Renal cortical epithelial cell (primary cell): ENCODE measurements at places on chromosomes 1 and 21.
A peak's percentile ranks its signal among the peaks of the same experiment; 100 is the strongest.

GRCh38 chr1:216750031-216750627 lies 26.9 kb upstream of the ESRRG start:
- peak; percentile 79 for DNase-seq

DNA sequence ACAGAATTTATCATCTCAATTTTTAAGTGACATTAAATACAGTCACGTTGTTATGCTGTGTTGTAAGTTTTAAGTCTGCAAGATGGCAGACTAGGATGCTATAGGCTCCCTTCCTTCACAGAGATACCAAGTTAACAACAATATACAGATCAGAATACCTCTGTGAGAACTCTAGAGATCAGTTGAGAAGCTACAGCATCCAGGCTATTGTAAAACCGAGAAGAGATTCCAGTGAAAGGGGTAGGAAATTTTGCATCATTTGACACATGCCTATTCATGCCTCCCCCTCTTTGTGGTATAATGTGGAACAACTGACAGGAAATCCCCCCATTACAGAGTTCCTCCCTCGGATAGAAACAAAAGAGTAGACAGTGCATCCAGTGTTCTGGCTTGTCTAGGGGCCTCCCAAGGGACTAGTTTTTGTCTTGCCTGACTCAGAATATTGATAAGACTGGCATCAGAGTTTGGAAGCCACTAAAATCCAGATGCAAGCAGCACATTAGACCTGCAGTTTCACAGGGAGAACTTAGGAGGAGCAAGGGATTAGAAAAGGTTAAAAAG lies 80.6 kb downstream of the LBR start:
- no peak for DNase-seq

- no peak for DNase-seq
These were observed 7.4 kb downstream of the ZNF644 start for GRCh38 chr1:91014475-91014874.

DNA sequence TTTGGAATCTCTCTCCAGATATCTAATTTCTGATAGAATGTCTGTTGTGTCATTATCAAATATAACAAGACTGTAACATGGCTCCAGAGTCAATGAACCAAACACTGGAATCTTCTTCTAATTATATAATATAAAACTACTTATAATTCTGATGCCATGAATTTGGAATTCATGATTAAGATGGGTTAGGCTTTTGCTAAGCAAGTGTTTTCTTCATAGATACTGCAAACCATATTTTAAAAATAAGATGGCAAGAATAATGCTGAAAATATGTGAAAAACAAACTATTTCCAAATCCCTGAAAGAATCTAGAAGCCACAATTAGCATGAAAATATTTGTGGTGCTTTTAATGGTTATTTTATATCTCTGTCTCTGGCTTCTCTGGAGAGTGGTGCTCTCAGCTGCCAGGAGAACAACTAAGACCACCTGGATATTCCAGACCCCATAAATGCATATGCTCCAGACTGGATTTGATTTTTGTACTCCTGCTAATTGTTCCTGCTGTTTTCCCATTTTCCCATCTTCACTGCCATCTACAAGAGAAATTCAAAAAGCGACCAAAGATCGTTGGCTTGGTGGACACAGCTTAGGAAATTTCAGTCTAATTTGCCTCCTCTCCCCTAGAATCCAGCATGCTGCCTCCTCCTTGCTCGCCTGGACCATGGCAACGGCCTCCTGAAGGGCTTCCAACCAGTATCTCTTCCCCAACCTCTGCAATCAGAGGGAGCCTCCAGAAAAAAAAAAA lies 418.9 kb downstream of the SETD4 start:
- no peak for DNase-seq

DNA sequence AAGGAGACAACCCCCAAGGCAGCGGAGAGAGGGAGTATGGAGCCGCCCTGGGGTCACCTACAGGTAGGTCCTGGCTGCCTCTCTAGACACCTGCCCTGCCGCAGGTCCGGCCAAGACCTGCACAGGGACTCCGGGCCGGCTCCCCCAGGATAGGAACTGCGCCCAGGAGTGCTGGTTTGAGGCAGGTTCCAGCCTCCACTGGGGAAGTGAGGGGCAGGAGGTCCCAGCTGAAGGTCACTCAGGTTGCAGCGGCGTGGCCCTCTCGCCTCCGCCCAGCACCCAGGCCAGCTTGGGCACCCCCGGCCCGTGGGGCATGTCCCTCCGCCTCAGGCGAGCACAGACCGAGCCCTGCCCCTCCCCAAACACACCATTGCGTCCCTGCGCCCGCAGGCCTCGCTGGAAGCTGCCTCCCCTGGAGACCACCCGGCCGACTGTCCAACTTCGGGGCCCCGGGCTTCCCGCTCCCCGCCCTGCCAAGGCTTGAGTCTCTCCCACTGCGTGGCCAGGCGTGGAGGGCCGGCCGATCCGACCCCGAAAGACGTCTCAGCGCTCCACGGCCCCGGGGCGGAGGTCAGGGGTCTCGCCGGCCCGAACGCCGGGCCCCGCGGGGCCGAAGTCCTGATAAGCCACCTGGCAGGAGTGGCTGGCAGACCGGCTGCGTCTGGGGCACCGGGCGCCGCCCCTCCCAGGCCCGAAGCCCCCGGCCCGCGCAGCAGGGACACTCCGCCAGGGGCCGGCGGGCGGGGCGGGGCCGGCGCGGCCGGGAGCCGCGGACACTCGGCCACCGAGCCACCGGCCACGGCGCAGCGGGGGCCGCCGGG lies 1.4 kb upstream of the SKI start:
- DNase-seq: no peak

DNA sequence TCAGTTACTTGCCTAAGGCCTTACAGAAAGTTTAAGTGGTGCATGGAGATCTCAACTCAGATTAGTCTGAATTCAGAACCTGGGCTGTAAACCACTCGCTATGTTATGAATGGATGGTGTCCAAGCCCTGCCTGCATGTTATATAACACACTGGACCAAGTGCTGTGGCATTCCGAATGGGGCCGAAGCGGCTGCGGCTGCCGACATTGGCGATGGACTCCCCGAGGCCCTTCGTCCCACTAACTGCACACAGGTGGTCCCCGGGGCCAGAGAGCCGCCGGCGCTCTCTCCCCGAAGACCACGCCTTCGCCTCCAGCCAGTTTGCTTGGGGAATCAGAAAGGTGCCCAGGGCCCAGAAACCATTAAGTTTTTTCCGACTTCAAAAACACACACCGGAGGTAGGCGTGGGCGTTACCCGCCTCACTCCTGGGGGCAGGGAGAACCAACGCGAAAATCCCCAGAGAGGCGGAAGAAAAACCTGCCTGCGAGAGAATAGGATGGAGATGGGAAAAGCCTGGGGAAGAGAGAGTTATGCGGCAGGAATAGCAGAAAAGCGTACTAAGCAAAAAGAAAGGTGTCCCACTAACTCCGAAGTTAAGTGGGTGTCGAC lies 579 bp upstream of the TENT5C start:
- peak; percentile 19 for DNase-seq

- DNase-seq: no peak
These were observed 19.0 kb upstream of the ZNF678 start for GRCh38 chr1:227544067-227545050.

- peak; percentile 48 for DNase-seq
These were observed 631 bp upstream of the SPATC1L start for GRCh38 chr21:46184625-46185555.

GRCh38 chr1:158121604-158122254 lies 59.0 kb upstream of the CD1D start:
- peak; percentile 63 for DNase-seq

- DNase-seq: no peak
These were observed 82.5 kb downstream of the NTPCR start for GRCh38 chr1:233032916-233033315.

DNA sequence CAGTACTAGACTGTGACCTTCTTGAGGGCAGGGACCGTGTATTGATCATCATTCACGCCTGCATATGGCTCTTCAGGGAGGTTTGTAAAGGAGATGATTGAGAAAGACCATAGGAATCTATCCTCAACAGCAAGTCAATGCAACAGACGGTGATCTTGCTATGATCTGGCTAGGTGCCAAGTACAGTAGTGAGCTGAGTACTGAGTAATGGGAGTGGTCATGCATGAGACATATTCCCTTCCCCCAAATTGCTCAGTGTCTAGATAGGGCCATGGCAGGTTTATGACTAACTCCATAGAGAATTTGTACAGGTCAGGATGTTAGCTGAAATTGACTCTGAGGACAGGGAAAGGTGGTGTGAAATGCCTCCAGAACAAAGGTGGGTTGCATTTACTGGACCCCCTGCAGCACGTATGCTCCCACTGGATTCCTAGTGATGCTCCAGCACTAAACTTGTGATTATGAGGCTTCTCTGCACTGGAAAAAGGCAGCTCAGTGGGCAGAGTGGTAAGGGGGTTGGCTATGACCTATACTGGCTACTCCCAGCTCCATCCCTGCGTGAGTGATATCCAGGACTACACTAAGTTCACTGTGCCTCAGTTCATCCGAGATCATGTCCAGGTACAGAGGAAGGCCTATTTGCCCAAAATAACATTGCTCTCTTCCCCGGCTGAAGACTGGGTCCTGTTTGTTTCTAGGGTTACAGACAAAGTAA lies 37.2 kb downstream of the KCNJ6 start:
- peak; percentile 81 for DNase-seq

- peak; percentile 40 for DNase-seq
These were observed 623 bp downstream of the GNG4 start for GRCh38 chr1:235648954-235649367.

DNA sequence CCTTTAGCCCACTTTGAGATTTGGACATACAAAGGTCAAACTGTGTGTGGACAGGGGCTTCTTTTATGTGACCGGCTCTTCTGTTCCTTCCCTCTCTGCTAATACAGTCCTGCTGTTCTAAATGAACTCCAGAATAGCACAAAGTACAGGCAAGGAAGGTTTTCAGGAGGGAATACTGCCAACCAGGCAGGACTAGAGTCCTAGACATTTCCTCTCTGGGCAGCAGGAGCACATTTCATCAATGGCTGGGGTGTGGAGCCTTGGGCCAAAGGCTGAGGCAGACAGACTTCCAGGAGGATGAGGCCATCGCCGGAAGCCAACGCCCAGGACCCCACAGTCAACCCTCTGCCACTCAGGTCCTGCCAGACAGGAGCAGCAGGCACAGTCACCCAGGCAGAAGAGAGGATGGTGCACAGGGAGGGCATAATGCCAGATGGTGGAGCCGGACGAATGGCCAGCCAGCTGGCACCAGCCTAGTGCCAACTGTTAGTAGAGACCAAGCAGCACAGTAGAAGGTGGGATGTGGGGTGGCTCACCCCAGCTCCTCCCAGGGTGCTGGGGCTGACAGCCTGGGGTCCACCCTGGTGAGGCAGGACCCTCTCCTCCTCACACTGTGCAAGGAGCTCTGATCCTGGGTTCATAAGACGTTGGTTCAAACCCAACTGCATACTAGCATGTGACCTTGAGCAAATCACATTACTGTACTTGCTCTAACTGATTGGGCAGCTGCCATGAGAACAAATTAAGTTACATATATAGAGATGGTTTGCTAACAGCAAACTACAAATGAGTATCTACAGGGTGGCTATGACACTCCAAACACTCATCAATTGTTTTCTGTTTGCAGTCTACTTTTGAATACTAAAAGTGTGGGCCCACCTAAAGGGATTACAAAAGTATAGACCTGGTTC lies 410.7 kb downstream of the SIPA1L2 start:
- DNase-seq: no peak

- no peak for DNase-seq
These were observed 16.9 kb upstream of the MAP10 start for GRCh38 chr1:232788235-232788872.

DNA sequence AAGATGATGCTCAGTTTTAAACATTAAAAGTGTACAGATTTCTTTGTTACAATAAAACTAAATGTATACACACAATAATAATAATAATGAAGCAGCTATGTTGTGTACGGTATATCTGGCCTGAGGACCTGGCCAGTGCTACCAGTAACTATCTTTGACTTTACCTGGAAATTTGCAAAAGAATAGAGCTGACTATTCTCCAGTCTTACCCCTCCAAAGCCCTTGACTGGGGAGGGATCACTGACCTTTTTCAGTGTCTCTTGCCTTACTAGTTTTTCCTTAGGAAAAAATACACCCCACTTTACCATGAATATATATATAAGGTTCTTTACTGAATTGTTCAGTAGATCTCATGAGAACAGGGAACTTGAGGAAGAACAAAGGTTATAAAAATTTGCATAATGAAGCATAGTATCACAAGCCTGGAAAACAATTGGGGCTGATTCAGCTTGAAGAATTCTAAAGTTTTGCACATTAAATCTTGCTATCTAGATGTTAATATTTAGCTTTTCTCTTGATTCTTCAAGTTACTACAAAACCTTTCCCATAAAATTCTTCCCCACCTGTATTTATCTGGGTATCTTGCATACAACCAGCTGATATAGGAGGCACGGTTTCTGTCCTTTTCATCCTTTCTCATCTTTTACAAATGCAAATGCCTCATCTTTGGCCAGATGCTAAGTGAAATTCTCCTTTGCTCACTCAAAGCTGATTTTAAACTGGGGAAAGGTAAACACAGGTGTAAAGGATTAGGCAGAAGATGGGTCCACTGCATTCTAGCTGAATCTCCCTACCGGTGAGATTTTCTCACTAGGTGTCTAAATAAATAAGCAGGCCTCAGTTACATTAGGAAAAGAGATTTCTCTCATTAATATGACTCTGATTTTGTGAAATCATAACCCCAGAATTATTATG lies 25.0 kb upstream of the SLAMF1 start:
- DNase-seq: no peak

DNA sequence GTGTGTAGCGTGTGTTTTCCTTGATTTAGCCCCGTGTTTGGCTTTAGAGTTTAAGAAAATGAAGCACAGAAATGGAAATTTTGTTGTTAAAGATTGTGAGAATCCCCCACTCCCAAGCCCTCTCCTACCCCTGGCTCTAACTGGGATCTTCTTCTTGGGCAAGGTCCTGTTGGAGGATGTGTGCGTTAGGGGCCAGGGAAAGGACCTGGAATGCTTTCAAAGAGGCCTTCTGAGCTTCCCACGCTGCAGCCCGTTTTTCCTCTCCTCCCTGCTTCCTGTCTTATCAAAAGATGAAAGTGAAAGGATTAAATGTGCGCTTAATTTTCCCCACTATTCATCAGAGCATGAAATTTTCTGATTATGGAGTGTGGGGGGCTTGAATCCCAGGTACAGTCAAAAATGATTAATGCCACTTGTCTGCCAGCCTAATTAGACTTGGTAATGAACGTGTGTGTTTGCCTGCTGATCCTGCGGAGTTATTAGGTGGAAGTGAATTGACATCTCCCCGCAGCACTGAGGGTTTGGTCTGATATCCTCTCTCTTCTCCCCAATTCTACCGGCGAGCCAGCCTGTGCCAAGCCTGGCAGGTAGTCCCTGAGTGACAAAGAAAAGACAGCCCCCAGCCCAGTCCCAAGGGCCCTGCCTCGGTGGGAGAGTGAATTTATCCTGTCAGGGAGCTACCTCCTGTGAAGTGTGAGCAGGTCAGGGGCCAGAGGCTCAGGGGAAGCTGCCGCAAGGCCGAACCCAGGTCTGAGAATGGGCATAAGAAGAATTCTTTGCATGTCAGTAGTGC lies 4.9 kb downstream of the RASSF5 start:
- DNase-seq: no peak

- DNase-seq: no peak
These were observed 11.6 kb downstream of the HHAT start for GRCh38 chr1:210340311-210340710.

GRCh38 chr1:89844860-89845259 lies 24.0 kb downstream of the LRRC8D start:
- no peak for DNase-seq
